ENCODE measurements at places on chromosomes 11 and 22.

DNA sequence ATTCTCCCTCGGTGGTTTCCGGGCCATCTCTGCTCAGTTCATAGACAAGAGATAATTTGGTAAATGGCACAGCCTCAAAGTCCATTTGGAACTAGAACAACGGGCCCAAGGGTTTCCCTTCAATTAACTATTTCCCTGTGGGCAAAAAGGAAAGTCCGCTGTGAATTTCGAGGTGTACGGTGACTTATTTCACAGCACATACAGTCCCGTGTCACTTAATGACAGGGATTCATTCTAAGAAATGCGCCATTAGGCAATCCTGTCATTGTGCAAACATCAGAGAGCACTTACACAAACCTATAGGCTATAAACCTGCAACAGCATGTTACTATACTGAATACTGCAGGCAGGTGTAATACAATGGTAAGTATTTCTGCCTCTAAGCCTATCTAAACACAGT is 551.6 kb downstream of the OPCML start:
- no peak for DNase-seq

- no peak for DNase-seq
Observed at GRCh38 chr11:80196932-80197554, 756.2 kb upstream of the TENM4 start.

GRCh38 chr22:19103880-19104821 is 18.1 kb downstream of the DGCR2 start:
- no peak for DNase-seq

GRCh38 chr11:118851970-118852369 is 31.7 kb upstream of the CXCR5 start:
- DNase-seq: no peak

DNA sequence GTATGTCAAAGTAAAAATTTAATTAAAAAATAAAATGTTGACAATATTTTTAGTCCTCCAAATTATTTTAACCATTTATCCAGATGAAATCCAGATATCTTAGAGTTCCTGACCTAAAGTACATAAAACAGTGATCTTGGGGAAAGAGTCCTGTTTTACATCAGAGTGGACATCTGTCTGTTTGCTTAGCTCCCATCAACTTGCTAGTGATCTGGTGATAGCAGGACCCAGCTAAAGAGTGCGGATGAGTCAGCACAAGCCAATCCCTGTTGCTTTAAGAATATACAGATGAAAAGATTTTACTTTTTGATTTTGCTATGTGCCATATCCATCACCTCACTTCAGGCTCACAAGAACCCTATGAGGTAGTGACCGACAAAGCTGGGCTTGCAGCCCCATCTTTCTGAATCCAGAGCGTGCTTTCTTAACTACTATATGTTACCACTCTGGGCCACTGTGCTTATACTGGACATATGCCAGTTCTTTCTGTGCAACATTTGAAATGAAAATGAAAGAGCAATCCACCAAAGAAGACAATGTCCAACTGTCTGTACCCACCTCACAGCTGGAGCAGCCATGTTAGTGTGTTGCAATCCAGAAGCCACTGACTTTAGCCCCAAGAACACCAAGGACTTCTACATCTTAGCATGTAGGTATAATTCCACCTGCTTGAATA is 167.6 kb upstream of the SESN3 start:
- no peak for DNase-seq

DNA sequence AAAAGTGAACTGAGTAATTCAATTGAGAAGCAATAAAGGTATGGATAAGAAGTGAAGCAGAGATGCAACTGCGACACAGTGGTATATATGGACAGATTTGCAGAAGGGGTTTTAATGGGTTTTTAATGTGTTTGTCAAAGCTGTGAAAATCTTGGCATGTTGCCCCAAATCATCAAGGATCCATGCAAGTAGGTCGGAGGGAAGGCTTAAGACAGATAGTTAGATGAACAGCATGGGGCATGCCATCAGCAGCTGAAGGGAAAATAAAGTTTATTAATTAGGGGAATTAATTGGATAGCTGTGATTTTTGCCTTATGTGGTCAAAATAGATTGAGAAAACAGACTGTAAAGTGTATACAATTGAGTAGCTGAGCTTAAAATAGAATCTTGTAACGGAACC is 840.1 kb downstream of the JRKL start:
- no peak for DNase-seq

GRCh38 chr11:65057526-65057925 is 827 bp downstream of the NAALADL1 start:
- DNase-seq: no peak

GRCh38 chr22:45859231-45860161 is 117.5 kb downstream of the WNT7B start:
- no peak for DNase-seq

GRCh38 chr11:117673602-117674001 is 123.4 kb downstream of the DSCAML1 start:
- no peak for DNase-seq

DNA sequence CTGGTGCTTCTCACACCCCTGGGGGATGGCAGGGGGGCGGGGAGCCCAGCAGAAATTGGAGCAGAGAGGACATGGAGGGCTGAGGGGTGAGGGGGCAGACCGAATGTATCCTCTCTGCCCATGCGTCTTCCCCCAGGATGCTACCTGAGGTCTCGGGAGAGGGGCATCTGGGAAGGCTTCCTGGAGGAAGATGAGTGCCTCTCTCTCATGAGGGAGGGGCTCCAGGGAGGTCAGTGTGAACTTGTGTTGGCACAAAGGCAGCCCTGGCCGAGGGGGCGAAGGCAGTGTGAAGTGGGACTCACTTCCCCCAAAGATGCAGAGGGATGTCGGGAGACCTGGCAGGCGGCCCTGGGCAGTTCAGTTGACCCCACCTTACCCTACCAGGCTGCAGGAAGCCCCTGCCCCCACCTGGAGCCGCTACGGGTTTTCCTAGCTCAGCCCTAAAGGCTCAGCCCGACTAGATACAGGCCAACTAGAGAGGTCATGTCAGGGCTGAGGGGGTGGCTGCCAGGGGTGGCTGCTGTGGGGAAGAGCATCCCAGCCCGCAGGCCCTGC is 10.4 kb downstream of the ASCL2 start:
- peak; percentile 81 for DNase-seq

Data from osteocyte (in vitro differentiated cells).